Stimulated activated CD8-positive, alpha-beta memory T cell treated with anti-CD3 and anti-CD28 coated beads, Interleukin-4, amount 100 ng/mL, for 1 hour (primary cell): ENCODE measurements at places on chromosomes 1 and 21.

GRCh38 chr1:22869325-22869724 lies 103.3 kb downstream of the LACTBL1 start:
- DNase-seq, result no peak

GRCh38 chr1:56070601-56071000 lies 508.8 kb downstream of the PLPP3 start:
- no peak for DNase-seq

- DNase-seq, result no peak
Measured at GRCh38 chr21:29193072-29193471, 62.6 kb downstream of the MAP3K7CL start.

DNA sequence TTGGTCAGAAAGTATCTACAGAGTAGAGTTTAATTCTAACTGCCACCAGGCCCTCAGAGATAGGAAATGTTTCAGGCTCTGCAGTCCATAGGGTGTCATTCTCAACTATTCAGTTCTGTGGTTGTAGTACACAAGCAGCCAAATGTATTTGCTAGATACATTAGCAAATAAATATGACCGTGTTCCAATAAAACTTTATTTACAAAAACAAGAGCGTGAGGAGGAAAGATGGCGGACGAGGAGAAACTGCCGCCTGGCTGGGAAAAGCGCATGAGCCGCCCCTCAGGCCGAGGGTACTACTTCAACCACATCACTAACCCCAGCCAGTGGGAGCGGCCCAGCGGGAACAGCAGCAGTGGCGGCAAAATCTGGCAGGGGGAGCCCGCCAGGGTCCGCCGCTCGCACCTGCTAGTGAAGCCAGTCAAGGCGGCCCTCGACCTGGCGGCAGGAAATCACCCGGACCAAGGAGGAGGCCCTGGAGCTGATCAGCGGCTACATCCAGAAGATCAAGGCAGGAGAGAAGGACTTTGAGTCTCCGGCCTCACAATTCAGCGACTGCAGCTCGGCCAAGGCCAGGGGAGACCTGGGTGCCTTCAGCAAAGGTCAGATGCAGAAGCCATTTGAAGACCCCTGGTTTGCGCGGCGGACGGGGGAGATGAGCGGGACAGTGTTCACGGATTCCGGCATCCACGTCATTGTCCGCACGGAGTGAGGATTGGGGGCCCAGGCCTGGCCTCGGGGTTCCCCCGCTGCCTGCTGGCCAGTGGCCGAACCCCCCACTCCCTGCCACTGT lies 286.1 kb downstream of the LRRC40 start:
- no peak for DNase-seq

DNA sequence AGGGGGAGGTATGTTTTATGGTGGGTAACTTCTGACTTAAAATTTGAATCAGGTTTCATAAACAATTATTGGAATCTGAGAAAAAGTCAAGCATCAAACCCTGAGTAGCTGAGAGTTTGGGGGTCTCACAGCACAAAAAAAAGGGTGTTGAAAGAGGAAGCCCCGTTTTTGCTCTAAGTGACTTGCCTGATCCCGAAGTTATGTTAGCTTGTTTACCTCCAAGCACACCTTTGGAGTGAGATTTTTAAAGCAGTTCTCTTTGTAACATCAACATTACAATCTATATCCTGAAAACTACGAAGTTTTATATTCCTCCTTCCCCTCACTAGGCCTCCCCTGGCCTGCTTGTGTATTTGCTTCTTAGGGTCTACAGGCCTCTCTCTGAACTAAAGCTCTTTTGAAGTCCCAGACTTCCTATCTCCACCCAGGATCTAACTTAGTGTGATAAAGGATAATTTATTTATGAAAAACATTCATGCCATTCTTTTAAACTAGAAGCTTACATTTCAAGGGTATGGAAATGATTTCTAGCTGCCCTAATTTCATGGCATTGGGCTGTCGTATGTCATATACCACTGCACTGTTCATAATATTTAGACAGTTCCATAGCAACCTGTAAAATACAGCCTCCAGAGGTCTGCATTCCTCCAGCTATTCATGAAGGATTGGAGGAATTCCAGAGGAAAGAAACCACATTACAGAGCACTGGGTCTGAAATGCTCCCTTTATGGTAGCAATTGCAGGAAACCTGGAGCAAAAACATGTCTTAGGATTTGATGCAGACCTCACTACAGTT lies 36.1 kb upstream of the RGS1 start:
- no peak for DNase-seq

DNA sequence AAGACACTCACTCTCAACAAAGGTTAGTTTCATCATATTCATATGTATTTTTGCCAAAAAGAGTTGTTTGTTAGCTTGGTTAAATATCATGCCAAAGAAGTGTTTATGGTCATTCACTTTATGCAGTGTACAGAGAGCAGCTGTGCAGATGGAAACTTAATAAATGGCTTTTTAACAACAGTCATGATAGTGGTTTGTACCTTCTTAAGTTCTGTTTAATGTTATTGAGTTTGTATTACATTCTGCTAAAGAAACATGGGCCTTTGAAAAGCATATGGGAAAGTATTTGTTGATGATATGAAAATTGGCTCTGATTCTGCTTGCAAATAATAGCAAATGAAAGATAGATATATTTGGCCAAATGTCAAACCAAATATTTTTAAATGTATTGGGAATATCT lies 607.3 kb downstream of the NCAM2 start:
- DNase-seq, result no peak

DNA sequence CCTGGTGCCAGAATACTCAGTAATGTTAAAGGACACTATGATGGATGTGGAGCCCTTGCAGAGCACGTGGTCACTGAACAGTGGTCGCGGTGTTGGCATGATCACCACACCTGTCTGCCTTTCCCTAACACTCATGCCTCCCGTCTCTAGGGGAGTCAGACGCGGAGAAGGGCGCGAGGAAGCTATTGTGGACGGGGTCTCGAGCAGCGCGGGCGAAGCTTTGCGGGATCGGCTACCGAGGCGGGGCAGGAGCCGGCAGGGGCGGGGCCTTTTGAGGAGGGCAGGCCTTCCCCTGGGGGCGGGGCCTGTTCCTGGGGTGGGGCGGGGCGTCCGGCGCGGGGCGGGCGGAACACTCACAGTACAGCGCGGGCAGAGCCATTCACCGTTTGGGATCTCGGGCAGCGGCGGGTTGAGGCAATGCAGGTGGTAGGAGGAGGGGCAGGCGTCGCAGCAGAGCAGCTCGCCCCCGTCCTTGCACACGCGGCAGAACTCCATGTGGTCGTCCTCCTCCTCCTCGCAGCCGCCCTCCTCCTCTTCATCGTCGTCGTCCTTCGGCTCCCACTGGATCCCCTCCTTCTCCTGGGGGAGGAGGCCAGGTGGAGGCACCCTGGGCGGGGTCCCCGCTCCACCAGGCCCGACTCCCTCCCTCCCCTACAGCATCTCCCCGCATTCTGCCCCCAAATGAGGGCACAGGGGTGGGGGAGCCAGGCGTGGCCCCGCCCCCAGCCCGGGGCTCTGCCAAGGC lies 31.5 kb downstream of the CHD5 start:
- DNase-seq, result peak; percentile 44

- no peak for DNase-seq
Measured at GRCh38 chr1:205665201-205666045, 14.9 kb downstream of the SLC45A3 start.

DNA sequence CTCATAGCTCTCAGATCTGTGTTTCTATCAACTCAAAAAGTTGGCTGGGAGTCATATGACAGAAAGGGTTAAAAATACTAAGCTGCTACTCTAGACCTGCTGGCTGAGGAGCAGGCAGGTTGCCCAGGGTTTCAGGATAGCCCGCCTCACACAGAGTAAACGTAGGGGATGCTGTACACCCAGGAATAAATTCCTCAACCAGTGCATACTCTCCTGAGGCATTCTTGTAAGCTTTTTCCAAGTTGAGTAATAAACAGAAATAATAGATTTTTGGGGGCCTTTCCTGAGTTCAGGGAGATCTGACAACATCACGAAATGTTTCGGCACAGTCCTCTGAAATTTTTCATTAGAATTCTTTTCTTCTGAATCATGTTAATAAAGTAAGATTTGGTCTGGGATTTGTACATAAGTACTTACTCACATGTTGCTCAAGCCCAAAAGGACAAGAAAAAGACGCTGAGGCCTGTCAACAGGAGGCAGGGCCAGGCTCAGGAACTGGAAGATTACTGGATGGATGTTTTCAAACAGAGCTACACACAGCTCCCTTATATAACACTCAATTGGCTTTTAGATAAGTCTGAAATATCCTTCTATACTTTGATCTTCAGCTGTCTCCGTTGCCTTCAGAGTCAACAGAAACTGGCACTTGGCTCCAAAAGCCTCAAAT lies 41.0 kb downstream of the TGFBR3 start:
- DNase-seq, result no peak

DNA sequence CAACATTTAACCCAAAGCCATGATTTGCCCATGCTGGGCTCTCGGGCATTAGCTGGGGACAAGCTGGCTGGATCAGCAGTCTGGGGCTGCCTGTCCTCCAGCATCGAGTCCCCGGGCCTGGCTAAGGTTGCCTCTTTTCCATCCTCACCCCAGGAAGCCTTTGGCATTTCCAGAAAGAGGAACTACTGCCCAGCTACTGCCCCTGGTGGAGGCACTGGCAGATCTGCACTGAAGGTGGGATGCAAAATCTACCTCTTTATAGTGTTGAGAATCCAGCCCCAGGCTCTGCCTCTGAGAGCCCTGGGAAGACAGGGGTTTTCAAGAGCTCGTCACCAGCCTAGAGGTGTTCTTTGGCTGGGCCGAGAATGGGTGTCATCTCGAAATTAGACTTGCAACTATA lies 635.9 kb downstream of the MATN1 start:
- no peak for DNase-seq

DNA sequence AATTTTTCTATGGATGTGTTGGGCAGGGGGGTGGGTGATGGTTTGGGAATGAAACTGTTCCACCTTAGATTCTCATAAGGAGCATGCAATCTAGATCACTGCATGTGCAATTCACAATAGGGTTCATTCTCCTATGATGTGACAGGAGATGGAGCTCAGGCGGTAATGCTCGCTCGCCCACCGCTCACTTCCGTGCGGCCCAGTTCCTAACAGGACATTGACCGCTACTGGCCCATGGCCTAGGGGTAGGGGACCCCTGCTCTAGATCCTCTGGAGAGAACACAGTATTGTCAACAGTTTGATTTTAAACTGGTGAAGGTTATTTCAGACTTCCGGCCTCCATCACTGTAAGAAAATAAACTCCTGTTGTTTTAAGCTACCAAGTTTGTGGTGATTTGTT lies 55.0 kb upstream of the USH2A start:
- no peak for DNase-seq

DNA sequence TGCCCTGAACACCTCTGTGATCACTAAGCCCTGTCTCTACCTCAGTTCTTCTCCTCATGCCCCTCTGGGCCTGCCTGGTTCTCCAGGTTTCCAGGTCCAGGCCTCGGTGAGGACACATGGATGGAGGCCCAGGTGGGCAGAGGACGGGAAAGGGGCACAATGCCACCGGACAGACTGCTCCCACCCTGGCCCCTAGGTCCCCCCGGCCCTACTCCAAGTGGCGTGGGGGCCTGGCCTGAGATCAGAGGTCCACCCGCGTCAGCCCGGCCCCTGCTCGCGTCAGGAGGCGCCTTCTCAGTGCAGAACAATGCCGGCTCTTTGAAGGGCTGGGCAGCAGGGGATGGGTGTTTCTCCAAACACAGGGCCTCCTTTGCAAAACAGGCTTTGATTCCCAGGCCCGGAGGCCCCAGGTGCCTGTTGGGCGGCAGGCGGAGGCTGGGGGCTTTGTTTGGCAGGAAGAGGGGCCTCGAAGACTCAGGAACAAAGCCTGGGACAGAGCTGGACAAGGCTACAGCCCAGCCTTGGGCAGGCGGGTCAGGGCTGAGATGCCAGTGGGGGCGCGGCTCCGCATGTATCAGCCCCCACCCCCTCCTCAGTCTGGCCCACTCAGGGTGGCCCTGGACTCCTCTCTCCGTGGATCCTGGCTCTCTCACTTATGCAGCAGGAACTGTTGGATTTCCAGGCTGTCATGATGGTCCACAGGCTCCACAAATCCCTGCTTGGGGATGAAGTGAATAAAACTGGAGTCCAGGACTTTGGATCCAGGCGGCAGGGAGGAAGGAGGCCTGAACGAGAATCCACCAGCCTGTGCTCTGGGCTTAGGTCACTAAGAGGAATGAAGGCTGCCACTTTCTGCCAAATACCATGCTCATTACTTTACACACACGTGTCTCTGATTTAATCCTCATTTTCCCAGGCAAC lies 77.4 kb upstream of the SLC2A1 start:
- DNase-seq, result no peak

DNA sequence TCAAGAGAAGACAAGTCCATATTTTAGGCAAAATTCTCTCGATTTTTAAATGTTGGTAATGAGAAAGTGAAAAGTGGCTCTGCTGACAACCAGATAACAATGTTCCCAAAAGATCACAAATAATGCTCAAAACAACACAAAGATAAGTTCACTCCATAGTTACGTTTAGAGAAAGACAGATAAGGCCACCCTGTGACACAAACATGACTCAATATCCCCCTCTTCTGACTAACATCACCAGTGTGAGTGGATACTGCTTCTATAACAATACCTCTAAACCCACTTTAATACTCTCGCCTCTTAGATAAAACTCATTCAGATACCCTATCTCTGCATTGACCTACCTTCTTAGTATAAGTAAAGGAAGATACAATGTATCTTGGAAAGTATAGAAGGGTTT lies 51.2 kb upstream of the RGS7 start:
- no peak for DNase-seq

- DNase-seq, result no peak
Measured at GRCh38 chr1:232978815-232979214, 28.4 kb downstream of the NTPCR start.

DNA sequence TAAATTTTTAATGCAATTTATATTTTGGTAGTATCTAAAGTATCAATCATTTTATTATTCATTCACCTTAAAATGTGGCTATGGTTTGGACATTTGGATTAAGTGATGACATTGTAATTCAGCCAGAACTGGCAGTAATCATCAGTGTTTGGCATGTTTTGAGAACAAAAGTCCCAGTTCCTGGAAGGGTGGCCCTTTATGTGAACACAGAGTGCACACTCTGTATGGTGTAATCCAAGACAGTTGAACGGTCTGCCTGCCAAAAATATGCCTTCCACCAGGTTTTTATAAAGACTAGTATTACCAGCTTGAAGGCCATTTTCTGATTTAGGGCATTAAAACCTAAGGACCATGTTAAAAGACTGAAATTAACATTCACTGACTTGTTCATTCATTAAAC lies 448.7 kb downstream of the LTN1 start:
- DNase-seq, result no peak

DNA sequence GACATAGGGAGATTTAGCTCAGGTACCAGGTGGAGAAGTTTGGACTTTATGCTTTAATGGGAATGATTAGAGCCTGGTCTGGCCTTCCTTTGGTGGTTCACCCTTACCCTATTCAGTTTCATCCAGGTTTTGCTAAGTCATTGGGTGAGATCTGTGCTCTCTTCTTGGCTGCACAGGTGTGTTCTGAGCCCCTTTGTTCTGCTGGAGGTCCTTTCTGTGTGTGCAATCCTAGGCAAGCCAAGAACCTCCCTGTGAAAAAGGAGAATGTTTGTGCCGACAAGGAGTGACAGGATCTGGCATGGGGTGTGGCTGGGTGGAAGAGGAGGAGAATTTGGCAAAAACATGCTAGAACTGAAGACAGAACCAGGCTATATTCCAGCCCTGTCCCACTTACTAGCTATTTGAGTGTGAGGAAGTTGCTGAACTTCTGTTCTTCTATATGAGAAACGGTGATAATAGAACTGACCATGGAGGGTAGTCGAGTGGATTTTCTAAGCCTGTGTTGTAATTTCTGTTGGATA lies 4.6 kb downstream of the GSTM5 start:
- DNase-seq, result no peak

GRCh38 chr1:217681806-217682205 lies 50.7 kb downstream of the SPATA17 start:
- no peak for DNase-seq
